ENCODE measurements at places on chromosomes 11 and 22.
A peak's percentile ranks its signal among the peaks of the same experiment; 100 is the strongest.

- peaks cover 4% of the 10 kb centered on the region for H3K4me1 ChIP-seq
- H3K27ac ChIP-seq, result no peak overlapping the region
- H3K4me3 ChIP-seq, result no peak overlapping the region
- H3K27me3 ChIP-seq, result peaks cover 5% of the 10 kb centered on the region
Observed at GRCh38 chr11:61498767-61499341, 9.7 kb upstream of the LRRC10B start.

GRCh38 chr22:23822101-23822671, 16.6 kb downstream of the DERL3 start:
- H3K27me3 ChIP-seq, result no peaks in the 10 kb centered on the region
- peaks cover 82% of the 10 kb centered on the region for H3K36me3 ChIP-seq
- no peak overlapping the region for H3K4me3 ChIP-seq

DNA sequence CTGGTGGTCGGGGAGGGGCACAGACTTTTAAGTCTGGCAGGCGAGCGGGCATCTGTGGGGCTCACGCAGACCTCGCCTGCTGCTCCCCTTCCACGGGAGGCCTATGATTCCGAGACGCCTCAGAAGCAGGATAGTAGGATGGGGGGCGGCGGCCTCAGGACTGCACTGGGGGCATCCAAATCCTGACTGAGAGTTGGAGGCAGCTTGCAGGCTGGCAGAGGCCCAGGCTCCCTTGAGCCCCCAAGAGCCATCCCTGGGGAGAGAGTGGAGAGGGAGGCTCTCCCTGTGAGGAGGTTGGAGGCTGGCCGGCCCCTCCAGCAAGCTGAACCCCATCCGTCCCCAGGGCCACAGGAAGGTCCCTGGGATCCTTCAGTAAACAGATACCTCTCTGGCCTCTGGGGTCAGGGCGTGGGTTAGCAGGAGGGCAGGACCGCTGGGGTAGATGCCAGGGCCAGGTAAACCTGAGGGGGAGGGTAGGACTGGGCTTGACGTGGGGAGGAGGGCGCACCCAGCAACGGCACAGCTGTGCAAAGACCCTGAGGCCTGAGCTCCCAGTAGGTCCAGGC, 33.3 kb downstream of the SBF1 start:
- peaks cover 30% of the 10 kb centered on the region for H3K36me3 ChIP-seq
- DNase-seq, result no peak
- peaks cover 20% of the 10 kb centered on the region for H3K4me1 ChIP-seq
- H3K27ac ChIP-seq, result peak overlapping the region; percentile 52
- H3K4me3 ChIP-seq, result no peak overlapping the region

GRCh38 chr11:103619480-103619879, 417.0 kb upstream of the DDI1 start:
- no peaks in the 10 kb centered on the region for H3K27me3 ChIP-seq
- H3K27ac ChIP-seq, result no peak overlapping the region
- H3K36me3 ChIP-seq, result no peaks in the 10 kb centered on the region
- no peaks in the 10 kb centered on the region for H3K4me1 ChIP-seq
- no peak for DNase-seq
- H3K4me3 ChIP-seq, result no peak overlapping the region

- H3K4me3 ChIP-seq, result no peak overlapping the region
- H3K27ac ChIP-seq, result no peak overlapping the region
- H3K4me1 ChIP-seq, result no peaks in the 10 kb centered on the region
- H3K36me3 ChIP-seq, result peaks cover 1% of the 10 kb centered on the region
- no peaks in the 10 kb centered on the region for H3K27me3 ChIP-seq
Observed at GRCh38 chr11:87198266-87198881, 160.6 kb downstream of the TMEM135 start.

- no peak for DNase-seq
- no peaks in the 10 kb centered on the region for H3K27me3 ChIP-seq
- no peak overlapping the region for H3K27ac ChIP-seq
- no peaks in the 10 kb centered on the region for H3K4me1 ChIP-seq
- H3K36me3 ChIP-seq, result no peaks in the 10 kb centered on the region
Observed at GRCh38 chr11:39630365-39630764, 1829.1 kb downstream of the LRRC4C start.

DNA sequence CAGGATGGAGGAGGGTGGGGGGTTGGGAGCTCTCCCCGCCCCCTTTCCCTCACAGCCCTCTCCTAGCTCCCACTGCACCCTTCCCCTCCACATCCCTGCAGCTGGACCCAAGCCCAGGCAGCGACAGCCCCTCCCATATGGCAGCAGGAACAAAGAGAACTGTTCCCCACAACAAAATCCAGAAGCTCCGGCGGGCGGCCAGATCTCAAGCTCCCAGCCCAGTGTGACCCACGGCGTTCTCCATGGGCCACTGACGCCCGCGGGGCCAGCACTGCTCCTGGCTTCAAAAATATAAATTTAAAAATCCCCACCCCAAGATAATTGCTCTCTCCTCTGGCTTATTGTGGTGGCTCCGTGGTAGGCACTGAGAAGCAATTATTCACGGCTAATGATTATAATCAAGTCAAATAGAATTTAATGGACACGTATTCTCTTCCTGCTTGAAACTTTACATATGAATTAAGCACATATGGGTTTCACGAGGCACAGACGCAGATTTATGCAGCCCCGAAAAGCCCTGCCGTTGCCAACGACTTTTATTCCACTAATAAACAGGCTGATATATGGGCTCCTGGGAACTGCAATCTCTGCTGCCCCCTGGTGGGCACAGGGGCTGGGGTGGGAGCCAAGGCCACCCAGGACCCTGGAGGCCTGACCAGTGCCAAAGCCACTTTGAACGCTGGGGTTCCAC, 17.5 kb downstream of the MACROD1 start:
- H3K4me1 ChIP-seq, result peaks cover 11% of the 10 kb centered on the region
- no peaks in the 10 kb centered on the region for H3K36me3 ChIP-seq
- no peak overlapping the region for H3K4me3 ChIP-seq

DNA sequence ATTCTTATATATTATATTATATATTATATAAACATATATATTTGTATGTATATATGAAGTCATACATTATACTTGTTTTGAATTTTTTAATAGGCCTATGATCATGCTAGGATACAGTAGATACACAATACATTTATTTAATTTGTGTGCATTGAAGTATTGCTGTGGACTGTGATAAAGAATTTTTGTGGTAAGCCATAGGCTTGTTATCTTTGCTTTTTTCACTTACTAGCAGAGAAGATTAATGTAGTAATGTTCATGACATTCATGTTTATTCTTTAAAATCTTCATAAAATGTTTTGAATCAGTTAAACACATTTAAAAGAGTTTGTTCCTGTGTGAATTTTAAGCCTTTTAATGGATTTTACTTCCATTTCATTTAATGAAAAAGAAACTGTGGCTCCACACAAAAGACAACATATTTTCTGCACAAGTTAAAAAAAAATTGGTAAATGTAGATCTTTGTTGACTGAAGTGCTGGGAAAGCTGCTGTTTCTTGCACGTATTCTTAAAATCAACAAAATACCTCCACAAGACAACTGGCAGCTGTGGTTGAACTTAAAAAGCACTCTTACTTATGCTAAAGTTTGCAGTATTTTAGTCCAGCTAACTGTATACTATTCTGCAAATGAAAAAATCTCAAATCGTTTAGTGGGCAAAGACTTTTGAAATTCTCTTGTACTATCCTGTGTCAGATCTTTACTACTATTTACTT, 156.2 kb downstream of the TMEM135 start:
- no peak overlapping the region for H3K27ac ChIP-seq
- H3K36me3 ChIP-seq, result no peaks in the 10 kb centered on the region
- no peaks in the 10 kb centered on the region for H3K27me3 ChIP-seq
- H3K4me1 ChIP-seq, result no peaks in the 10 kb centered on the region
- no peak overlapping the region for H3K4me3 ChIP-seq

DNA sequence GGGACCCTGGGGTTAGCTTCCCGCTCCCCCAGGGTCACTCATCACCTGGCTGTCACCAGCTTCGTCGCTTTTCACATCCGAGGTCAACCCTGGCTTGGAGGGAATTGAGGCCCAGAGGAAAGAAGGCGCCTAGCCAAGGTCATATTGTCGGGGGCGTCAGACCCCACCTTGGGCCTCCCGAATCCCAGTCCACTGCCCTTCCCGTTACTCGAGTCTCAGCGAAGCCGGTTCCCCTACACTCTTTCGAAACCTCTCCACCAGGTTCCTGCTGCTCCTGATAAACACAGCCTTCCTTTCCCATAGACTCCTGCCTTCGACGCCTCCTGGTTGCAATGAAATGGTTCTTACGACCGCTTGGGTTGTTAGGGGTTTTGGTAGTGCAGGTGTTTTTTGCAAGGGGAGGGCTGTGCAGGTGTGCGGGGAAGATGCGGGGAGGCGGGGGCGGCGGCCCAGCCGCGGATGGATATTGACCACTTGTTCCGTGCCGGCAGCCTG, 642 bp downstream of the NAA40 start:
- DNase-seq, result no peak
- peaks cover 34% of the 10 kb centered on the region for H3K4me1 ChIP-seq
- peak overlapping the region; percentile 78 for H3K27ac ChIP-seq
- H3K36me3 ChIP-seq, result peaks cover 3% of the 10 kb centered on the region
- H3K27me3 ChIP-seq, result peaks cover 2% of the 10 kb centered on the region

- DNase-seq, result peak; percentile 77
- peak overlapping the region; percentile 76 for H3K27ac ChIP-seq
- H3K36me3 ChIP-seq, result peaks cover 6% of the 10 kb centered on the region
- peaks cover 58% of the 10 kb centered on the region for H3K27me3 ChIP-seq
- H3K4me3 ChIP-seq, result peak overlapping the region; percentile 96
Observed at GRCh38 chr11:10302744-10303557, 1.9 kb upstream of the ADM start.

- DNase-seq, result no peak
- no peaks in the 10 kb centered on the region for H3K36me3 ChIP-seq
- H3K4me3 ChIP-seq, result no peak overlapping the region
- H3K27me3 ChIP-seq, result peaks cover 3% of the 10 kb centered on the region
Observed at GRCh38 chr11:78815831-78816230, 241.2 kb upstream of the NARS2 start.

GRCh38 chr11:32891657-32892354, 805 bp upstream of the QSER1 start:
- H3K4me1 ChIP-seq, result peaks cover 25% of the 10 kb centered on the region
- H3K27me3 ChIP-seq, result peaks cover 14% of the 10 kb centered on the region
- H3K27ac ChIP-seq, result peak overlapping the region; percentile 70
- H3K4me3 ChIP-seq, result peak overlapping the region; percentile 71

DNA sequence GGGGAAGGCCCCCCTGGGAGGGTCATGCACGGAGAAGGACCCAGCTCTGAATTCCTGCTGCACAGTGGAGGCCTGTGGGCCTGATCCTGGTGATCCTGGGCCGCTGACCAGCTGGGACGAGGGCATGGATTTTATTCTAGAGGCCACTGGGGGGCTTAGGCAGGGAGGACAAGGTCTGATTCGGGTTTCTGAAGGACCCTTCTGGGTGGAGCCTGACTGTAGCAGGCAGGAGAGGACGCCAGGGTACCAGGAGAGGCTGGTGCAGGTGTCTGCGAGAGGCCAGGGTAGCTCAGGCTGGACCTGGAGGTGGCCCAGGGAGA, 31.3 kb downstream of the MPPED1 start:
- no peak for DNase-seq
- H3K4me1 ChIP-seq, result no peaks in the 10 kb centered on the region
- no peaks in the 10 kb centered on the region for H3K36me3 ChIP-seq
- H3K27ac ChIP-seq, result no peak overlapping the region
- H3K4me3 ChIP-seq, result no peak overlapping the region

DNA sequence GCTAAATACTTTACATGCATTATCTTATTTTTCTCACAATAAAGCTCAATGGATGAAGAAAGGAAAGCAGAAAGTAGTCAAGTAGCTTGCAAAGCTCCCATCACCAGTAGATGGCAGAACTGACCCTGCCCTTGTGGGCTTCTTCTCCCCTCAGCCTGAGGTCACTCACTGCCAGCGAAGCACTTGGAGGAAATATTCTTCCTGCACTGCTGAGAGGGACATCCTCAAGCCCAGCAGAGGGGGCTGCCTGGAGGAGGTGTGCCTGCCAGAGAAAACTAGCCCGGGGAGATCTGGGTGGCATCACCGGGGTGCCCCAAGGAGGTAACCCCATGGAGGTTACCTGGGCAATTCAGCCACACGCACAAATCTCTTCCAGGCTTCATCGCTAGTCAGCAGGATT, 6.6 kb downstream of the APOL4 start:
- H3K27ac ChIP-seq, result no peak overlapping the region
- H3K4me3 ChIP-seq, result no peak overlapping the region
- no peaks in the 10 kb centered on the region for H3K27me3 ChIP-seq
- no peaks in the 10 kb centered on the region for H3K36me3 ChIP-seq
- peak; percentile 72 for DNase-seq
- peaks cover 44% of the 10 kb centered on the region for H3K4me1 ChIP-seq

GRCh38 chr11:74815966-74816365, 67.3 kb downstream of the RNF169 start:
- DNase-seq, result no peak
- no peak overlapping the region for H3K27ac ChIP-seq
- peaks cover 53% of the 10 kb centered on the region for H3K36me3 ChIP-seq
- no peaks in the 10 kb centered on the region for H3K27me3 ChIP-seq
- H3K4me1 ChIP-seq, result peaks cover 20% of the 10 kb centered on the region
- H3K4me3 ChIP-seq, result no peak overlapping the region

DNA sequence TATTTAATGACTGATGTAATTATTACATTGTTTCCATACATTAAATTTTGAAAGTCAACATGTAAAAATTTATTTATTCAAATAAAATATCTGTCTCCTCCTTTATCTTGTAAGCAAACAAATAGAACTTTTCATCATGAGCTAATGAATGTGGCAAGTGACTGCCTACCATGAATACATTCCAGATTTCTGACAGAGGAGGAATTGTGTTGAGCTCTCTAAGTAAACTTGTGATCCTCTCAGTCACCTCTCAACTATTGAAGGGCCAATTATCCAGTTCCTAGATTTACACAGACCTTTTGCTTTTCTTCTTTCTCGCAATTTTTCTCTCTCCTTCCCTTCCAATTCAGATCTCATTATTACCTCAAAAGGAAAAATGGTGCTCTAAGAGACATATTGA, 21.5 kb downstream of the PRRG4 start:
- no peak for DNase-seq
- H3K4me3 ChIP-seq, result no peak overlapping the region
- no peak overlapping the region for H3K27ac ChIP-seq
- no peaks in the 10 kb centered on the region for H3K36me3 ChIP-seq

GRCh38 chr11:88326099-88326498, 11.4 kb downstream of the CTSC start:
- no peak overlapping the region for H3K4me3 ChIP-seq
- DNase-seq, result no peak
- no peaks in the 10 kb centered on the region for H3K27me3 ChIP-seq
- no peak overlapping the region for H3K27ac ChIP-seq

- H3K27ac ChIP-seq, result no peak overlapping the region
- DNase-seq, result no peak
- no peaks in the 10 kb centered on the region for H3K36me3 ChIP-seq
- no peak overlapping the region for H3K4me3 ChIP-seq
Observed at GRCh38 chr11:7846003-7846402, 49.3 kb upstream of the OR5P2 start.

DNA sequence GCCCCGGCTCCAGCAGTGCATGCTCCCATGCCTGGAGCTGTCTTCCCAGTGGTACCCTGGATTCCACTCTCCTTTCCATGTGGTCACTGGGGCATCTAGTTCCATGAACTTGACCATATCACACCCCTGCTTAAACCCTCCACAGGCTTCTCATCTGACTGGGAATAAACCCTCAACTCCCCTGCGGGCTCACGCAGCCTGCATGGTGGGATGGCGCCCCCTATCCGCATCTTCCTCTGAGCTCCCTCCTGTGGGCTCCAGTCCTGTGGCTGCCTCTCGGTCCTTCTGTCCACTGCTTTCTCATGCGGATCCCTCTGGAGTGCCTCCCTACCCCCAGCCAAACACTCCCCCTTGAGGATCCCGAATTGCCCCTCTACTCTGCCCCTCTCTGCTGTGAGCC, 41.4 kb upstream of the TTLL12 start:
- peak; percentile 41 for DNase-seq
- peaks cover 12% of the 10 kb centered on the region for H3K4me1 ChIP-seq
- no peak overlapping the region for H3K27ac ChIP-seq
